ENCODE measurements at places on chromosomes 1 and 21. TPM values are rescaled to one million over a fixed set of nuclear protein-coding genes. Genes with fewer than 3 reads are reported as not detected.

BTBD19 gene
- 3.8 TPM for total RNA-seq

COL8A2 gene
- 1.2 TPM for total RNA-seq

MTMR11 gene
- total RNA-seq: 14.1 TPM

FCRL5 gene
- not detected for total RNA-seq

NES gene
- total RNA-seq: 76.8 TPM
